ENCODE measurements at places on chromosomes 2 and 18.

DNA sequence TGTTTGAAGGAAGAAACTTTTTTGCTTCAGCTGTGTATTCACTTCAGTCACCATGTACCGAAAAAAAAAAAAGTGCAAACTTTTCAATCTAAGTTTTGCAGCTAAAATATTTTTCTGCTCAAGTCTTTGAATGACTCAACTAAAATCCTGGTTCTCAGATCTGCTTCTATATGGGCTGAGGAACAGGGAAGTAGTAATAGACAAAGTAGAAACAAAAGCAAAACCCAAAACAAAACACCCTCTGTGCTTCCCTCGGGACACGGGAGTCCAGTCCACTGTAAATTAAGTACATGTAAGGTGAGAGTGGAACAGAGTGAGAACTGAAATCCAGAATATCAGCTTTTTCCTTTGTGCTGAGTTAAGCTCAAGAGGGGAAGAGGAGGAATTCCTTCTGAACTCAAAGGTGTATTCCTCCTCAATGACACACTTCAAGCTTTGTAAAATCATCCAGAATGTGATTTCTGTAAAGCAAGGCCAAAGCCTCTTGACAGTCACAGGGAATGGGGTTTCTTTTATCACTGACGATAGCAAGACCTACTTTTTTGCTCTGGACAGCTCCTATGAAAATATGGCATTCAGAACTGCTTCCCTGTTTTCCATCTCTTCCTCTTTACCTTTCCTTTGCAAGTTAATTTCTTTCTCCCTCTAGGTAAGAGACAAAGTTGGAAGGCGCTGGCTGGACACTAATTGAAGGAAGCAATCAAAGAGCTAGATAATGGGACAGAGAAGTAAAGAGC is 433.5 kb upstream of the MMADHC start:
- no peak for DNase-seq

DNA sequence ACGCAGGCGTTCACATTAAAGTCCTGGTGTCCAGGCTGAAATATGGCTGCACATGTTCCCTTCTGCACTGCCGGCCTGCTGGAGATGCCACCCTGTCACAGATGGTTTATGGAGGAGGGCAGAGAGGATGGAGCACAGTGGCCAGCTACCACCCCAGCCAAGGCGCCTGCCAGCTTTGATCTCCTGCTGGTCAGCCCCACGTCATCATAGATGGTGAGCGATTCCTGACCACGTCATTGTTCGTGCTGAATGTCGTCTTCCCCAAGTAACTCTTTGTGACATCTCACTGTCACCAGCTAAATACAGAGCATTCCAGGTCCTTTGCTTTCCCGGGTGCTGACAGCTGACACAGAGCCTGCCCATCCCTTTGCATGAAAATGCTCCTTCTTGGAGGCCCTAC is 248.3 kb downstream of the TTC32 start:
- DNase-seq = no peak

DNA sequence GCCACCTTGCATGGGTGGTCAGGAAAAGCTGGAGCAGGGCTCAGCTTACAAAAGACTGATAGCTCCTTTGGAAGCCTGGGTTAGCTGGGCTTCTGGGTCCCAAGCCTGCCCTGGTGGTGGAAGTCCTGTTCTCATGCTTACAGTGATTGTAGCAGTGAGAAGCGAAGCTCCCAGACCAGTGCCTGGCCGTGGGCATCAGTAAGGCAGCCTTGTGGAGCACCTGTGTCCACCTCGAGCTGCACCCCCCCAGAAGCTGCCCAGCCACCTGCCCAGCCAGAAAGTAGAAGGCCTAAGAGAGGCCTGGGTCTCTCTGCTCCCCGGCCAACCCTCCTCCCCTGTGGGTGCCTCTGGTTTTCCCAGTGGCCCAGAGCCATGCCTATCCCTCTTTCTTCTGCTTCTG is 10.5 kb downstream of the GLI2 start:
- DNase-seq = no peak

DNA sequence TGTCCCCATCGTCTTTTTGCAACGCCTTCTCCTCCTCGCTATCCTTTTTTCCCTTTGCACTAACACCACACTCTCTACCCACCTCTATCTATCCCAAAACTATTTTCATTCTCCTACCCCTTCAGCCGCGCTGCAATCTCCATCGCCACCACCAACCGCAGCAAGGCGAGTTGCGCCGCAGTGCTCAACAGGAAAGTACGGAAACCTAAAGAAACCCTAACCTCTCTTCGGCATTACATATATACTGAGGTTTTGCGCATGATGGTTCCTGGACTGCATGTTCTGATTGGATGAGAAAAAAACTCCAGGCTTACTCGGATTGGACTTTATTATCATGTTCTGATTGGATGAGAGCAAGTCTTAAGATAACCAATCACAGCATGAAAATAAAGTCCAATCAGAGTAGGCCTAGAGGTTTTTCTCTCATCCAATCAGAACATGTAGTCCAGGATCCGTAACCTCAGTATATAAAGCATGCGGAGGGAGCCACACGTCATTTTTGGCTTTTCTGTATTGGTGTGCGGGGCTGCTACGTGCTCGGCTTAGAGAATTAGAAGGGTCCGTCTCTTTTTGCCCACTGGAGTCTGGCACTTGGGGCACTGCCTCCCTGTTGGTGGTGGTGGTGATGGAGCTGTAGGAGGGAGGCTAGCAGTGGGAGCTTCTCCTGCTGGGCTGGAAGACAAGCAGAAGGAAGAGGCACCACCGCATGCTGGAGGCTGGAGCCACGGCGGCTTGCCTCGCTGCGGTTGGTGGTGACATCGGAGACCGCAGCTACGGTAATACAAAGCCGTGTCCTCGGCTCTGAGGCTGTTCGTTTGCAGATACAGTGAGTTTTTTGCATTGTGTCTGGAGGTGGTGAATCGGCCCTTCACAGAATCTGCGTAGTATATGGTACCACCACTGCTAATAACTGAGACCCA is 76.1 kb downstream of the TEKT4 start:
- DNase-seq = no peak

- peak; percentile 35 for DNase-seq
Observed at GRCh38 chr18:63267975-63268721, 51.4 kb downstream of the BCL2 start.

DNA sequence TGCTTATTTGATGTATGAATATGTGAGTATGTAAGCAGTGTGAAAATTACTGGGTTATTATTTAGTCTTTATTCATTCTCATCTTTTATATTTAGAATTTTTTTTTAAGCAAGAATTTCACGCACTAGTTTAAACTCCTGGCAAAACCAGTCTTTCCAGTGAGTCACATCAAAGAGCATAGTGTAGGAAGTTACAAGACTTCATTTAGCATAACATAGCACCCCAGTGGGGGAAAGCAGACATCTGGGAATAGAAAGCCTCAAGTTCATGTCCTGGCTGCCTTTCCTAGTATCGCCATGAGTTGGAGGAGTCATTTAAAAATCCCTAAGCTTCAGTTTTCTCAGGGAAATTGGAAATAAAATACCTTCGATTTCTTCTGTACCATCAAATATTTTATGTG is 408.3 kb downstream of the NUP35 start:
- no peak for DNase-seq

- no peak for DNase-seq
Observed at GRCh38 chr2:6384341-6384740, 481.4 kb downstream of the CMPK2 start.

DNA sequence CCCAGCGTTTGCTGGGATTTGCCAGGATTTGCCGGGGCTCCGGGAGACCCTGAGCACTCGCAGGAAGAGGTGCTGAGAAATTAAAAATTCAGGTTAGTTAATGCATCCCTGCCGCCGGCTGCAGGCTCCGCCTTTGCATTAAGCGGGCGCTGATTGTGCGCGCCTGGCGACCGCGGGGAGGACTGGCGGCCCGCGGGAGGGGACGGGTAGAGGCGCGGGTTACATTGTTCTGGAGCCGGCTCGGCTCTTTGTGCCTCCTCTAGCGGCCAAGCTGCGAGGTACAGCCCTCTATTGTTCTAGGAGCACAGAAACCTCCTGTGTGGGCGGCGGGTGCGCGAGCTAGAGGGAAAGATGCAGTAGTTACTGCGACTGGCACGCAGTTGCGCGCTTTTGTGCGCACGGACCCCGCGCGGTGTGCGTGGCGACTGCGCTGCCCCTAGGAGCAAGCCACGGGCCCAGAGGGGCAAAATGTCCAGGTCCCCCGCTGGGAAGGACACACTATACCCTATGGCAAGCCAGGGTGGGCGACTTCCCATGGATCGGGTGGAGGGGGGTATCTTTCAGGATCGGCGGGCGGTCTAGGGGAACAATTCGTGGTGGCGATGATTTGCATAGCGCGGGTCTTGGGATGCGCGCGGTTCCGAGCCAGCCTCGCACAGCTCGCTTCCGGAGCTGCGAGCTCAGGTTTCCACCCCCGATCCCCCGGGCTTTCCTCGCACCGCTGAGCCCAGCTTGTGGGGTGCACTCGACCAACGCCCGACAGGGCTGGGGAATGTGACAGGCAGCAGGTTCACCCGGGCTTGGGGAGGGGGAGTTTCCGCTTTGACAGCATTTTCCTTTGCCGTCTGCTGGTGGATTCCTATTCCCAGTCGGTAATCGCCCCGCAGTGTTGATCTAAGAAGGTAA is 2.8 kb downstream of the ONECUT2 start:
- no peak for DNase-seq

DNA sequence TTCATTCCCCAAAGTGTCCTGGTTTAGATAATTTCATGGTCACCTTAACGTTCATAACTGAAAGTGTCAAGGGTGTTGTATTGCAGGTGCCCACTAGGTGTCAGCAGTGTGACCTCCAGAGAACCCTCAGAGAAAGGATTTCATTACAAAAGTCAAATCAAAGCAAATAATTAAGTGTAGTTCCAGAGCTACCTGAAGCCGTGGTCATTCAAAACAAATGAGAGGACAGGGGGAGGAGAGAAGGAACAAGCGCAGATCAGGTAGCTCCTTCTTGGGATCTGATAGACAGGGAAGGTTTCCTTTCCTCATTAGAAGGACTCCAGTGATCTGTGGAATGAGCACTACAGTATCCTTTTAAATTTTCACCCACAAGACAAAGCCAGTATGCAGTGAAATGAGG is at the start of gene SLC9A4:
TSS of gene SLC9A4 (plus strand) at position 207 of the 400 bp plus-strand sequence. CDS start 534 bp downstream, outside the sequence.
- peak; percentile 50 for DNase-seq

DNA sequence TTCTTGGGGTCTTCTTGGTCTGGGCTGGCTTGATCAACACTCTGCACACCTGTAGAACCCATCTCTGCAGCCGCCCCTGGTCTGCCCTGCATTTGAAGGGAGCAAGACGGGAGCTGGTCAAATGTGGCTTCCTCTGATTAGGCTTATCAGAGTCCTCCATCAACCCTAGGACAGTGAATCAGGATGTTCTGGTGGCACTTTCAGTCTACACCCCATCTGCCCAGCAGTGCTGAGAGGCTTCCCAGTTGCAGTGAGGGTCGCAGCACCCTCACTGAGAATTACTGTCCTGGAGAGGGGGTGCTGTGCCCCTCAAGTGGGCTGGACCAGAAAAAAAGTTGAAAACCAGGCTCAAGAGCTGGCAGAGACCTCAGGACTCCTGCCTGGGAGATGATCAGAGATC is 152.9 kb downstream of the DYSF start:
- DNase-seq = no peak

GRCh38 chr2:136905779-136906178 is 140.4 kb downstream of the THSD7B start:
- no peak for DNase-seq

- DNase-seq = no peak
Observed at GRCh38 chr2:179525340-179525739, 260.7 kb upstream of the SESTD1 start.

DNA sequence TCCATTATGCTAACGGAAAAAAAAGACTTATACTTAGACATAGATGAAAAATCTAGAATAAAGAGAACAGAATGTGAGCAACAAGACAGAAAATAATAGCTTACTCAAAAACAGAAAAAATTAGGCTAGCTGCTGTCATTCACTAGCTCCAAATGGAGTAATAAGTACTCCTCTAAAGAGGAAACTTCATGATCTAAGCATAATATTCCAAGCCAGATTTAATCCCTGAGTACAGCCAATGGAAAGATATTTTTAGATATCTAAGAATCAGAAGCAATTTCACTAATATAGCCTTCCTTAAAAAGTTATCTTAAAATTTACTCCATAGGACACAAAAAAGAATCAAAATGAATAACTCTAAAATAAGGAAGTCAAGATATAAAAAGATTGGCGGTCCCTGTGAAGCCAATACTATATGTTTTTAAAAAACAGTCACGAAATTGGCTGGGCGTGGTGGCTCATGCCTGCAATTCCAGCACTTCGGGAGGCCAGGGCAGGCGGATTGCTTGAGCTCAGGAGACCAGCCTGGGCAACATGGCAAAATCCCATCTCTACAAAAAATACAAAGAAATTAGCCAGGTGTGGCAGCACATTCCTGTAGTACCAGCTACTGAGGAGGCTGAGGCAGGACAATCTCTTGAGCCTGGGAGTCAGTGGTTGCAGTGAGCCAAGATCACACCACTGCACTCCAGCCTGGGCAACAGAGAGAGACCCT is 123.2 kb upstream of the BCL2L11 start:
- no peak for DNase-seq

DNA sequence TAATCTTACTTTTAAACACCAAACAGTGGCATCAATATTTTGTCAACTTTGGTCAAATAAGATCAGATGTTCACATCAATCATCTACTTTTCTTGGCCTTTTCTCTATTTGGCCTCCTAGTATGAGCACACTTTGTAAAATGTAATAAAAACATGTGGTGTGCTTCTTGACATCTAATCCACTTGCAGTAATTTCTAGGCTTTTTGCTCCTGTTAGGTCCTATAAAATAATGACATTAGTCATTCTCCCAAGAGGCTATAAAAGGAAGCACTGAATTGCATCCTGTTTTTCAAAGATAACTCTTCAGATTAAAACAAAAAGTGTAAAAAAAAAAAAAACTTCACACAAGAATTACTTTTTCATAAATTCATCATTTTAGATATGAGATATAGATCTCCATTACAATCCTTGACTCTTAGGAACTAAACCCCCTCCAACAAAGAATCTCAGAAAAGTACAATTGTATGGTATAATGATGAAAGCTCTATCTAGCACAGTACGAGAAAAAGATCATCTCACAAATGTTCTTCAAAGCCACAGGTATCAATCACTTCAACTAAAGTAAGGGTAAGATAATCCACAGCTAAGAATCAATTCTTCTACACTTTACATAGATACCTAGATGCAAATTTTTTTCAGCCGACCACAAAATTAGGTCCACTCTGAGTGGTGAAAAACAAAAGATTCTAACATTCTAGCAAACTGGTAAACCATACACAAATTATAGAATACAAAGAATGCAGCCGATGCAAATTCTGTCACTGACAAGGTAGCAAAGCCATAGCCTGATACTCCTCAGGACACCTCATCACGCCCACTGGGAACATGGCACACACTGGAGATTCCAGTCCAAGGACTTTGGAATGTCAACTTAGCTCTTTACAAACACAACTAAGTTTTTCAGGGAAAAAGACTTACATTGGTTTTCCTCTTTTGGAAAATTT is 2.7 kb downstream of the BCL2 start:
- DNase-seq = no peak

- DNase-seq = peak; percentile 59
Observed at GRCh38 chr2:126655500-126656430, at the start of gene GYPC. Gene GYPC (plus strand): TSS chr2:126656158. CDS start chr2:126656264, 106 bp downstream.

GRCh38 chr18:78984941-78985784 is 5.5 kb downstream of the SALL3 start:
- peak; percentile 13 for DNase-seq

Measured in CD4-positive, alpha-beta T cell treated with Interleukin-4 for 1 hour (primary cell).